ENCODE measurements at places on chromosomes 4 and X.

DNA sequence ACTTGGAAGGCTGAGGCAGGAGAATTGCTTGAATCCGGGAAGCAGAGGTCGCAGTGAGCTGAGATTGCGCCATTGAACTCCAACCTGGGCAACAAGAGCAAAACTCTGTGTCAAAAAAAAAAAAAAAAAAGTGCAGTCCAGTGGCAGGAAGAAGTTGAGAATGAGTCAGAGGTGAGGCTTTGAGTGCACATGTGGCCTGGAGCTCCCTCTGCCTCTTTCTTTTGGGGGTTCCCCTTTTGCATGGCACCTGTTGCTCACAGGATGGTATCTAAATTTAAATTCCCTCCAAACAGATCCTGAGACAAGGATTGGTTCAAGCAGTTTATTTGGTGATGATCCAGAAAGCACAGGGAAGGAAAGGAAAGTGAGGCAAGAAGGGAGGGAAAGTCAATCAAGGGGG lies 151.4 kb upstream of the STX18 start:
- peak; percentile 19 for DNase-seq

DNA sequence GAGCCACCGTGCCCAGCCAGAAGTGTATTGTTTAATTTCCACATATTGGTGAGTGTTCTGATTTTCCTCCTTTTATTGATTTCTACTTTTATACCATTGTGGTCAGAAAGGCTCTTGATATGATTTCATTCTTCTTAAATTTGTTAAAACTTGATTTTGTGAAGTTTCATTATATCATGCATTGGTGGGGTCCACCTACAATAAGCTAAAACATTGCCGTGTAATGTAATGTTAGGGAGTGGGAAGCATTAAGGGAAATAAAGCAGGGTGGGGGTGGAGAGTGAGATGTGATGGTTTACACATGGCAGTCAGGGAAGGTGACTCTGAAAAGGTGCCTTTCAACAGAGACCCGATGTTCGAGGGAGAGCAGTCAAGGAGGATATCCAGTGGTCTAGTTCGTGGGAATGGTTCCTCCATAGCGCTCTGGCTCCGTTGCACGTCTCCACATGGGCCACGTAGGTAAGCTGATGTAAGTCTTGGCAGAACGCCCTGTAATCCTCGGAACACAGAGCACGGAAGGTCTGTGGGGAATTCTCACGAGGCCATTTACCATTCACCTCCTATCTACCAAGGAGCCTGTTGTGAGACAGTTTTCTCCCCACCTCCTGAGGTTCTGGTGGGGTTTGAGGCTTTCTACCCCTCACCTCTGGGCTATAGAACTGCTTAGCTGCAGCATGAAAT lies 7.7 kb upstream of the WDR13 start:
- no peak for DNase-seq

DNA sequence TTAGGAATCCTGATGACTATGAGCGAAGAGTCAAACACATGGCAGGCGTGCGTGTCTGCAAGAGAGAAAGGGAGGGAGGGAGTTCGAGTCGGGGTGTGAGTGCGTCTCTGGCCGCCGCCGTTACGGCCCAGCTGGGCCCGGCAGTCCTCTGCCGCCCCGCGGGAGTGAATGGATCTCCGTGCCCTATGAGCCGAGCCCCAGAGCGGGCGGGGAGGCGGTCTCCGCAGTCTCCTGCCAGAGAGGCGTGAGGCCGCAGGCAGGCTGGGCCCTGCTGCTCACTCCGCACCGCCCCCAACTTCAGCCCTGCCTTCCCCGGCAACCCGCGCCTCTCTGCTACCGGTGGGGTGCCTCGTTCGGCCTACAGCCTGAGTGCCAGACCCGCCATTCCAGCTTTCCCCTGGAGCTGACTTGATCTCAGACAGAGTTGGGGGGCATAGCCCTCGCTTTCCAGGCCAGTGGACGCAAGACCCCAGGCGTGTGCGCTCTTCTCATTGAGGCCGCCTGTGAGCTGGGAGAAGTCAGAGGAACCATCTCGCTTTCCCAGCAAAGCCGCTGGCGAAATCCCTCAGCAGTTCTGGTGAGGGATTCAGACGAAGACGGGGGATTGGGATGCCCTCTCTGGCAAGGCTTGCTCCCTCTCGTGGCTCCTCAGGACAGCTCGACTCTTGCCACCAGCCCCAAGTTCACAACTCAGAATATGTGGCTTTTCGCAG lies 1.4 kb downstream of the SLC16A2 start:
- DNase-seq: no peak

DNA sequence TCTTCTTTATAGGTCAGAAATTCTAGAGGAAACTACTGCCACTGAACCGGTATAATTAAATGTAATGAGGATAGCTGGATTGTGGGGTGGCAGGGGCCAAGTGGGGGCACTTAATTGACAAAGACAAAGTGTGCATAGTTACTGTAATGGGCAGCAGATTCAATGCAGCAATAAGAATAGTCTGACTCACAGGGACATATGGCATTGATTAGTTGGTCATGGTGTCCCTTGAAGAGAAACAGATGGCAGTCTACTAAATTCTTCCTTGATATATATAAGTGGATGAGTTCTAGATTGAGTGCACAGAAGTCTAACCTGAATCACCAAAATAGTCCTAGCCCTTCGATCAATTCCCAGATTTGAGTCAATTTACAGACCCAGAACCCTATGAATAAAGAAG lies 31.6 kb downstream of the ETDC start:
- no peak for DNase-seq

DNA sequence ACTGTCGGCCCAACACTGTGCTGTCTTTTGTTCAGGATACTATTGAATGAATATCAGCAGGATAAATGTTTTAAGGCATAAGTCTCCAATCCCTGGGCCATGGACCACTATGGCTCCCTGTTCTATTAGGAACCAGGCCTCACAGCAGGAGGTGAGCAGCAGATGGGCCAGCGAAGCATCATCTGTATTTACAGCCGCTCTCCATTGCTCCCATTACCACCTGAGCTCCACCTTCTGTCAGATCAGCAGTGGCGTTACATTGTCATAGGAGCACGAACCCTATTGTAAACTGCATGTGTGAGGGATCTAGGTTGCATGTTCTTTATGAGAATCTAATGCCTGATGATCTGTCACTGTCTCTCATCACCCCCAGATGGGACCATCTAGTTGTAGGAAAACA lies 3.7 kb upstream of the APLN start:
- no peak for DNase-seq

DNA sequence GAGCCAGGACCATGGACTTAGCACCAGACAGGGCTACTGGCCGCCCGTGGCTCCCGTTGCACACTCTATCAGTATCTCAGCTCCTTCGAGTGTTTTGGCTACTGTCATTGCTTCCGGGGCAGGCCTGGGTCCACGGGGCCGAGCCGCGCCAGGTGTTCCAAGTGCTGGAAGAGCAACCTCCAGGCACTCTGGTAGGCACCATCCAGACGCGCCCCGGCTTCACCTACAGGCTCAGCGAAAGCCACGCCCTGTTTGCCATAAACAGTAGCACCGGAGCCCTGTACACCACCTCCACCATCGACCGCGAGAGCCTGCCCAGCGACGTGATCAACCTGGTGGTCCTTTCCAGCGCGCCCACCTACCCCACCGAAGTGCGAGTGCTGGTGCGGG lies 1.6 kb downstream of the FAT4 start:
- DNase-seq: no peak

DNA sequence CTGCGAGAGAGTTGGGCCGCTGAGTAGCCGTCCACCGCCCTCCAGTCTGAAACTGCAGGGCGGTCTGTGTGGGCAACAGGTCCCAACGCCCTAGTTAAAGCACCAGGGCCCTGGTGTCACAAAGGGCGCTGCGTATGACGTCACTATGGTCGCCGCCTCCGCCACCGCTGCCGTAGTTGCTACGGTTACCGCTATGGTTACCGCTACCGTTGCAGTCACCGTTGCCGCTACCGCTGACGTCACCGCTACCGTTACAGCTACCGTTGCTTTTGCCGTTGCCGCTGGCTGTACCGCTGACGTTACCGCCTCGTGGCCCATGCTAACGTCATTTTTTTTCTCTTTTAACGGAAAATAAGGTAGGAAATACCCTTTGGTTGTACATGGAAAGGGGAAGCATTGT lies at the start of gene PPP1R2C:
PPP1R2C (minus strand) TSS at position 68 of the 400 bp plus-strand sequence. CDS start 84 bp downstream, outside the sequence.
- no peak for DNase-seq

- no peak for DNase-seq
These were observed 10.8 kb downstream of the ADH1B start for GRCh38 chr4:99310389-99310788.

DNA sequence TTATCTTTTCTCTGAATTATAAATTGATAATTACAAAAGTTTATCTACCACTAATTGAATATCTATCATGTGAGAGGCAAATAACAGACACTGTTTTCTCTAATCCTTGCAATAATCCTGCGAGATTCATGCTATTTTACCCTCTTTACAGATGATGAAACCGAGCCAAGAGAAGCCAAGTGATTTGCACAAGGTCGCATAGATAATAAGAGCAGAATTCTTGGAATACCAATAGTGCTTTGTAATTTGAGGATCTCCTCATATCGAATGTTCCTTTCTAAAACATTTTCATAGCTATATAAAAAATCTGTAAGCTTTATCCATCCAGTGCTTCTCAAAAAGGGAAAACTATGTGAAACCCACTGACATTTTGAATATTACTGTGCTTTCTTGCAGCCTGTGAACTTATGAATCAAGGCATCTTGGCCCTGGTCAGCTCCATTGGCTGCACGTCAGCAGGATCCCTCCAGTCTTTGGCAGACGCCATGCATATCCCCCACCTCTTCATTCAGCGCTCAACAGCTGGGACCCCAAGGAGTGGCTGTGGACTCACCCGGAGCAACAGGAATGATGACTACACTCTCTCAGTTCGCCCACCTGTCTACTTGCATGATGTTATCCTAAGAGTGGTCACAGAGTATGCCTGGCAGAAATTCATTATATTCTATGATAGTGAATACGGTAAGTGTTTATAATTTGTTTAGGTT lies 743.8 kb upstream of the ATOH1 start:
- no peak for DNase-seq

- DNase-seq: no peak
These were observed 29.7 kb upstream of the WFS1 start for GRCh38 chr4:6239968-6240367.

DNA sequence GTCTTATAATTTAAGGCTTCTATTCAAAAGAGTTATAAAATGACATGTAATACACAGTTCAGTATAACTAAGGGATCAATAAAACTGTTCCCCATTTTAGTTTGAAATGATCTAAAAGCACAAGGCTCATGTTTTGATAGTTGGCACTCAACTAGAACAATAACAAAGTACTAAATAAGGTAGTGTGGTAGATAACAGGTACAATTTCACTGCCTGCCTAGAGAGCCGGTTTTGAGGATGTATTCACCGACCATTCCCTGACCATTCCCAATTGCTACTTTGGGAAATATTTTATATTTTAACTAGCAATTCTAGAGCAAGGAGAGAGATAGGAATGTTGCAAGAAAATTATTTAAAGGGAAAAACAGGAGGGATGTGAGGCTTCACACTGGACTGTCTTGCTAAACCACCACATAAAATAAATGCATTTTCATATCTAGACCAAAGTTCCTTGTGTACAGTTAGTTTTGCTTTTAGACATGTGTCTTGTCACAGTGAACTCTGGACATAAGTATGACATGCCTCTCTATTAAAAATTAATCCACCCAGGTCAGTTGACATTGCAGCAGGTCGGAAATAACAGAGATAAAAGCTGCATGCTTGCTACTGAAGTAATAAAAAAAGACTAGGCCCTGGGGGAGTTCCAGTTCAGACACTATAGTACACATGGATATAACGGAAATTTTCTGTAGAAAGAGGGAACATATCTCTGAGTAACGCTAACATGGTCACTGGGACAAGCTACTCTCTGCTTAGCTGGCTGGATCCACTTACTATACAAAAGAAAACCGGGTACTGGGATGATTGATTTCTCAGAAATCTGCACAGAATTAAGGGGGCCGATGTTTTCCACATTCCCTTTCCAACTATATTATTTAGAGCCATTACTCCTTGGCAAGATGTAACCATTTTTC lies 56.3 kb upstream of the NAP1L5 start:
- DNase-seq: no peak

GRCh38 chrX:37763400-37763799 lies 16.5 kb upstream of the CYBB start:
- no peak for DNase-seq

DNA sequence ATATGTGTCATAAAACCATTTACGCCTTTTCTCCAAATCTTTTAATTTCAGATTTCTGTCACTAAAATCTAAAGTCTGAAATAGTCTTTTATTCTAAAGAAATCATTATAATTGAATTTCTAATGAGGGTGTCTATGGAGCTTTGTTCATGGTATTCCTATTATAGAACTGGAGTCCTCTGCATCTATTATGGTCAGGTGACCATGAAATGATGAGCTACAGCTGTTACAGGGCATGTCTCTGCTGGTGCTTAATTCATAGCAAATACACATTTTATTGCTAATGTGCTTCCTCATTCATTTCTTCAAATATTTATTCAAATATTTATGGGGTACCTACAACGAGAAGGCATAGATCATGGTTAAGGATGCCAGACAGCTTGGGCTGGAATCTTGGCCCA lies 126.1 kb downstream of the NAA11 start:
- no peak for DNase-seq

DNA sequence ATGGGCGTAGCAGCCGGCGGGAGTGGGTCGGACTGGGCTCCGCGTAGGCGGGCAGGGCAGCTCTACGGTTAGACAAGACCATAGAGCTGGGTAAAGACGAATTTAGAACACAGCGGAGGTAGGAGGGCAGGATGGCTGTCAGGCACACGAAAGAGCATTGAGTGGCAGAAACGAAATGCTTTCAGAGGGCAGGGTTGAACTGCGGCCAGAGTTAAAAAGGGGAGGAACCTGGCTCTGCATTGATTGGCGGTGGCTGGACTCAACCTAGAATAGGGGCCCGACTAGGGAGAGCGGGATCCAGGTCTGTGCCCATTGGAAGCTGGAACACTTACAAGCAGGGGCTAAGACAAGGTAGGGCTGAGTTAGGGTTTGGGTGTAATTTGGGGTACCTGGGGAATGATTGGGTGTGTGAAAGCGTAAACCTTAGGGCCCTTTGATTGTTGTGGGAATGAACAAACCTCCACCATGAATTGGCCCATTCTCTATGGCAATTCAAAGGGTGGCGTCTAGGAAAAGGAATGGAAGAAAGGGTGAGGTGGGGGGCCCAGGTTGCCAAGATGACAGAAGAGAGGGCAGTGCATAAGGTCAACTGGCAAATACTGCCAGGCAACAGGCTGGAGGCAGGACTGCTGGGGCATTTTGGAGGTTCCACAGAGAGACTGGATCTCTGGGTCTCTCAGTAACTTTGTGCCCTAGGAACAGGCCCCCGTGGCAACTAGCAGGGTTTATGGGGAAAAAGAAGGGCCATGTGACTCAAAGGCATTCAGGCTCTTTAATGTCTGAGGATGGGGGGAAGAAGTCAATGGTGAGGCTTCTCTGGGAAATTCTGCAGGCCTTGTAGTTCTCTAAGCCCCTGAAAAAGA lies 911 bp upstream of the ELK1 start:
- DNase-seq: no peak
